GM23338 (cell line): ENCODE measurements at places on chromosomes 1 and 21.

GRCh38 chr1:206050655-206051235 is 2.2 kb upstream of the RHEX start:
- DNase-seq = no peak

GRCh38 chr1:167059809-167060107 is 30.4 kb downstream of the GPA33 start:
- no peak for DNase-seq

- no peak for DNase-seq
Measured at GRCh38 chr1:33943978-33944377, 80.1 kb downstream of the HMGB4 start.

GRCh38 chr21:19076031-19076430 is 672.4 kb upstream of the TMPRSS15 start:
- peak; percentile 63 for DNase-seq

GRCh38 chr1:170765712-170766330 is 101.9 kb downstream of the PRRX1 start:
- DNase-seq = peak; percentile 41

DNA sequence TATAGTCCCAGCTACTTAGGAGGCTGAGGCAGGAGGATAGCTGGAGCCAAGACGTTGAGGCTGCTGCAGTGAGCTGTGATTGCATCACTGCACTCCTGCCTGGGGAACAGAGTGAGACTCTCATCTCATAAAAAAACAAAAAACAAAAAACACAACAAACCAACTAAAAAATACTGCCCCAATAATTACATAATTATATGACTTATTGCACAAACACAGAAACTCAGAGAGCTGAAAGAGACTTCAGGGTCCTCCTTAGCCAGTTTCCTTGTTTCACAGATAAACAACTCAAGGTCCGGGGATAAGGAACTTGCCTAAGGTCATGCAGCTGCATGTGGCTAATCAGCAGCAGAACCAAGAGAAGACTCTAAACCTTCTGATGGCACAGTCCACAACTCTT is 11.9 kb downstream of the EXTL2 start:
- DNase-seq = no peak
